ENCODE measurements at places on chromosomes 12 and 14.

DNA sequence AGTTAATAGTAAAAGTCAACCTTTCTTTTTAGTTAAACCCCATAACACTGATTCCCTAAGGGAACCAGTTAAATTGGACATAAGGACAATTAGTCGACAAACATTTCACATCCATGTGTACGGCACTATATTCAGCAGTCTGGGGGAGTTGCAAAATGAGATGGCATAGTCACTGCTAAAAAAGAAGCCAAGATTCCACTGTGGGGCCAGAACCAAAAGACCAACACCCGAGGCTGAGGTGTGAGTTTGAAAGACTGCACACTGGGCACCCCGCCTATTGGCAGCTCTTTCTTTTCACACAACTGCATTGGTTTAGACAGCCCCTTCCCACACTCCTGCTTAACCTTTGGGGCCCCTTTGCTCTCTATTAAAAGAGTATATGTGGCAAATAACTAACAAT is 16.7 kb downstream of the SETD3 start:
- DNase-seq = no peak

DNA sequence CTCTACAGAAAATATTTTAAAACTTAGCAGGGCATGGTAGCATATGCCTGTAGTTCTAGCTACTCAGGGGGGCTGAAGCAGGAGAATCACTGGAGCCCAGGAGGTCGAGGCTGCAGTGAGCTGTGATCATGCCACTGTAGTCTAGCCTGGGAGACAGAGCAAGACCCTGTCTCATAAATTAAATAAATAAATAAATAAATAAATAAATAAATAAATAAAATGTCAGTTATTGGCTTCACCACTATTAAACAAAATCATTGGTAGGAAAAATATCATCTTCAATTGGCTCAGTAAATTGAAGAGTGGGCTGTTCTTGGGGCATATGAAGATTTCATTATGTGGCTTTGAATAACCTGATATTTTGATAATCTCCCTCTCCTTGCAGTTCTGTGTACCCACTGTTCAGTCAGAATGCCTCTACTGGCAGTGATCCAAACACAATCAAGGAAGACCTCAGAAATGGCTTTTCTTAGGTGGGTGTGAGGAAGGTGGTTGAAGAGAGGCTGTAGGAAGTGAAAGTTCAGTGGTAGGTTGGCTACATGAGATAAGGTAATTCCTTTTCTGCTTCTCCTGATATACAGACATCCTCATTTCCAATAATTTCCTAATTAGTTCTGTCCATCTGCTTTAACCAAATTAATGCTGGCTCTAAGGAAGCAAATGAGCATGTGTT is 175.8 kb downstream of the MSRB3 start:
- DNase-seq = no peak

GRCh38 chr14:39023939-39024871 is 78.8 kb downstream of the SEC23A start:
- no peak for DNase-seq

DNA sequence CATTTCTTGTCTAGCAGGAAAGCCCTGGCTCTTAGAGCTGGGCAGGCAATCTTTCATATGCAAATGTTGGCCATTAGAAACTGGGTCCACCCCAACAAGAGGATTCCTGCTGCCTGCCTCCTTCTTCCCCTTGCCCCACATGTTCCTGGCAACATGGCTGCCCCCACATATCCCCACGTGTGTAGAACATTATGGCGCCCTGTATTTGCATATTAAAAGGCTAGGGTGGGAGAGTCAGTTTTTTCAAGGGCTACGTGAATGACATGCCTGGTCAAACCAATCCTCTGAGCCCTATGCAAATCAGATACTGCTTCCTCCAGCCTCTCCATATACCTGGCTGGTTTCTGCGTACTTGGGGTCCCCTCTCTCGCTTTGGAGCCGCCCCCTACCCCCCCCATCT is 514.0 kb downstream of the FUT8 start:
- no peak for DNase-seq

- DNase-seq = no peak
Observed at GRCh38 chr14:80426683-80427082, 215.4 kb upstream of the DIO2 start.
